ENCODE measurements at places on chromosomes 16 and 17.

GRCh38 chr17:37322826-37323561, 52.8 kb upstream of the C17orf78 start:
- no peak for DNase-seq

GRCh38 chr16:49699841-49700175, 156.1 kb downstream of the ZNF423 start:
- no peak for DNase-seq

DNA sequence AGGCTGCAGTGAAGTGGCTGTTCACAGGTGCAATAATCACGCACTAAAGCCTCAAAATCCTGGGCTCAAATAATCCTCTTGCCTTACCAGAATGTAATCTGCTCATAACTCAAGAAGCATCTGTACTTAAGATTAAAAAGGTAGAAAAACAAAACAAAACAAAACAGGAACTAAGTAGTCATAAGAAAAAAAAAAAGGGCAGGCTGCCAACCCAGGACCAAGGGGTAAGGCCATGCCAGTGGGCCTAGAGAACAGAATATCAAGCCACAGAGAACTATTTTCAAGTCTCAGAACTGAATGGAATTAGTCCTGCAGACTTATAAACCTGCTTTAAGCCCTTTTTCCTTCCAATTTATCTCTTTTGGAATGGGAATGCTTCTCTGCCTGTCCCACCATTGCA, 64.8 kb upstream of the TBC1D3K start:
- no peak for DNase-seq

DNA sequence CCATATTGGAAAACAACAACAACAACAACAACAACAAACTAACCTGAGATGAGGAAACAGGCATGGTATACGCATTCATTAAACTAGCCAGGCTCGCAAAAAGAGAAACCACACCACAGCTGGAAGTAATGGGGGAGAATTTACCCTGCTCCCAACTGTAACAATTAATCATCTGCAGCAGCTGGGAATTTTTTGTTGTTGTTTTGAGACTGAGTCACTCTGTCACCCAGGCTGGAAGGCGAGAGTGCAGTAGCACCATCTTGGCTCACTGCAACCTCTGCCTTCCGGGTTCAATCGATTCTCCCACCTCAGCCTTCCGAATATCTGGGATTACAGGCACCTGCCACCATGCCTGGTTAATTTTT, 16.3 kb downstream of the PRPSAP1 start:
- no peak for DNase-seq
